ENCODE measurements at places on chromosomes 13 and 19. TPM values are rescaled to one million over a fixed set of nuclear protein-coding genes. Genes with fewer than 3 reads are reported as not detected.
A peak's percentile ranks its signal among the peaks of the same experiment; 100 is the strongest.

ZNF8 gene
- total RNA-seq, result 6.0 TPM

ZNF583 gene
- 0.21 TPM for total RNA-seq

SIGLEC5 gene
- total RNA-seq, result not detected

CACNG6 gene
- not detected for total RNA-seq

ACP4 gene
- total RNA-seq, result not detected

GRCh38 chr19:47111006-47111621, 2.5 kb downstream of the ZC3H4 start:
- no peak for DNase-seq

GRCh38 chr19:10662384-10663251, 8.5 kb downstream of the ILF3 start:
- DNase-seq, result no peak

- no peak for DNase-seq
Observed at GRCh38 chr13:110816500-110816899, 98.4 kb downstream of the ANKRD10 start.

DNA sequence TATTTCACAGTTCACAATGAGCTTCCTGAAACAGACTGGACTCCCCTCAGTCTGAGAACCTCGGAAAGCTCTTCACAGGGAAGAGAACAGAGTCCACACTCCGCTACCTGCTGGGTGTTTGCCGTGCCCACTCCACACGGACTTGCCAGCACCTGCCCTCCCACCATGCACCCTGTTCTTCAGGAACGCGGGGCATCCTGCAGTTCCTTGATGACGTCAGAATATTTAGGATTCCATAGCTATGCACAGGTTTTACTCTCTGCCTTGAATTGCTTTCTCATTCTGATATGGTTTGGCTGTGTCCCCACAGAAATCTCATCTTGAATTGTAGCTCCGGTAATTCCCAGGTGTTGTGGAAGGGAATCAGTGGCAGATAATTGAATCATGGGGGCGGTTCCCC, 74.4 kb upstream of the FARP1 start:
- DNase-seq, result no peak

DNA sequence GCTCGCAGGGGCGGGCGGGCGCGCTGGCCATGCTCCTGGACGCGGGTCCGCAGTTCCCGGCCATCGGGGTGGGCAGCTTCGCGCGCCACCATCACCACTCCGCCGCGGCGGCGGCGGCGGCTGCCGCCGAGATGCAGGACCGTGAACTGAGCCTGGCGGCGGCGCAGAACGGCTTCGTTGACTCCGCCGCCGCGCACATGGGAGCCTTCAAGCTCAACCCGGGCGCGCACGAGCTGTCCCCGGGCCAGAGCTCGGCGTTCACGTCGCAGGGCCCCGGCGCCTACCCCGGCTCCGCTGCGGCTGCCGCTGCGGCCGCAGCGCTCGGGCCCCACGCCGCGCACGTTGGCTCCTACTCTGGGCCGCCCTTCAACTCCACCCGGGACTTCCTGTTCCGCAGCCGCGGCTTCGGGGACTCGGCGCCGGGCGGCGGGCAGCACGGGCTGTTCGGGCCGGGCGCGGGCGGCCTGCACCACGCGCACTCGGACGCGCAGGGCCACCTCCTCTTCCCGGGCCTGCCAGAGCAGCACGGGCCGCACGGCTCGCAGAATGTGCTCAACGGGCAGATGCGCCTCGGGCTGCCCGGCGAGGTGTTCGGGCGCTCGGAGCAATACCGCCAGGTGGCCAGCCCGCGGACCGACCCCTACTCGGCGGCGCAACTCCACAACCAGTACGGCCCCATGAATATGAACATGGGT, 599 bp downstream of the ZIC2 start:
- DNase-seq, result peak; percentile 62

DNA sequence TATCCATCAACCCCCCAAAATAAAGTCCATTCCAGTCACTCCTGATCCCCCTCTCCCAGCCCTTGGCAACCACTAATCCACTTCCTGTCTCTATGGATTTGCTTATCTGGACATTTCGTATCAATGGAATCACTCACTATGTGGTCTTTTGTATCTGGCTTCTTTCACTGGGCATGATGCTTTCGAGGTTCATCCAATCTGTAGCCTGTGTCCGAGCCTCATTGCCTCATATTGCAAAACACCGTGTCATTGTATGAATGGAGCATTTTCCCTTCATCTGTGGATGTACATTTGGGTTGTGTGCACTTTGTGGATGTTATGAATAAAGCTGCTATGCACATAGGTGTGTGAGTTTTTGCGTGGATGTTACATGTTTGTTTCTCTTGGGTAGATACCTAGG, 1.4 kb upstream of the FZR1 start:
- no peak for DNase-seq

DNA sequence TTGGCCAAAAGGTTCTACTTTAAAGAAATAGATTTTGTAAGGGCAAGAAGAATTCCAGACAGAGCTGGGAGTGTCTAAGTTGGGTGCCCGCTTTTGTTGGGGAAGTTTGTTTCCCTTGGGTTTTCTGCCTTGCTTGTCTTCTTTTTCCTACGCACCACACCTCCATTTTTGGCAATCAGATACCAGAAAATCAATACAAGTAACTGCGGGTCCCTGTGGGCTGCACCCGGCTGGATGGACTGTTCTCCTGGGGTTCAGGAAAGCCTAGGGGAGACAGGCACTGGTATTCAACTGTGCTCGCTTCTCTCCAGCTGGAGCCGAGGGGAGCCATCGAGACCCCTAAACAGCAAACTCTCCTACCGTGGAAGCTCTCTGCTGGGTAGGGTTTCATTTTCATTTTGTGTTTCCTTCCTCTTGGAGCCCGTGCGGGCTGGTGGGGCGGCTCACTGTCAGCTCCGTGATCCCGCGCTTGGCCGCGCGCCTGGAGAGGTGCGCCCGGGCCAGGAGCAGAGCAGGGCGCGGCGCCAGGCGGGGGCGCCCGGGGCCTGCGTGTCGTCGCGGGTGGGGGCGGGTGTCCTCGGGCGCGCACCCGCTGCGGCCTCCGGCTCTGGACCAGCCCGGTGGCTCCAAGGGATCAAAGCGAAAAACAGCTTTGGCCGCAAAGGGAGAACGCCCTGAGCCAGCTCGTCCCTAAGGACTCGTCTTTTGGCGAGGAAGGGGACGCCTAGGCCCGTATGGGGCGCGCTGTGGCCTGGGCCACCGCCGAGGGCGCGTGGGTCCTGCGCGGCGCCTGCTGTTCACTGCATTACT, 347.2 kb downstream of the ZNF536 start:
- no peak for DNase-seq

DNA sequence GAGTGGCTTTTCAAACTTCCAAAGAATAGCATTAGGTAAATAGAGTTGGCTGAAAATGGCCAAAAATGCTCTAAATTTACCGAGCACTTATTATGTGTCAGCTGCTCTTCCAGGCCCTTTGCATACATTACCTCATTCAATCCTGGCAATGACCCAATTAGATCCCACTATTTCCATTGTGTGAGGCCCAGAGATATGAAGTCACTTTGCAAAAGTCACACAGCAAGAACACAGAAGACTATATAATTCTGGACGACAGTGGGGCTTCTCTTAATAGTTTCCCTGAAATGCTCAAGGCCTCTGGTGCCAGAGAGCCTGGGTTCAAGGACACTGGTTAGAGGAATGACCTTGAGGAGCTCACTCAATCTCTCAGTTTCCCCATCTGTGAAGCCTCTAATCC, 146.8 kb downstream of the IER2 start:
- no peak for DNase-seq

DNA sequence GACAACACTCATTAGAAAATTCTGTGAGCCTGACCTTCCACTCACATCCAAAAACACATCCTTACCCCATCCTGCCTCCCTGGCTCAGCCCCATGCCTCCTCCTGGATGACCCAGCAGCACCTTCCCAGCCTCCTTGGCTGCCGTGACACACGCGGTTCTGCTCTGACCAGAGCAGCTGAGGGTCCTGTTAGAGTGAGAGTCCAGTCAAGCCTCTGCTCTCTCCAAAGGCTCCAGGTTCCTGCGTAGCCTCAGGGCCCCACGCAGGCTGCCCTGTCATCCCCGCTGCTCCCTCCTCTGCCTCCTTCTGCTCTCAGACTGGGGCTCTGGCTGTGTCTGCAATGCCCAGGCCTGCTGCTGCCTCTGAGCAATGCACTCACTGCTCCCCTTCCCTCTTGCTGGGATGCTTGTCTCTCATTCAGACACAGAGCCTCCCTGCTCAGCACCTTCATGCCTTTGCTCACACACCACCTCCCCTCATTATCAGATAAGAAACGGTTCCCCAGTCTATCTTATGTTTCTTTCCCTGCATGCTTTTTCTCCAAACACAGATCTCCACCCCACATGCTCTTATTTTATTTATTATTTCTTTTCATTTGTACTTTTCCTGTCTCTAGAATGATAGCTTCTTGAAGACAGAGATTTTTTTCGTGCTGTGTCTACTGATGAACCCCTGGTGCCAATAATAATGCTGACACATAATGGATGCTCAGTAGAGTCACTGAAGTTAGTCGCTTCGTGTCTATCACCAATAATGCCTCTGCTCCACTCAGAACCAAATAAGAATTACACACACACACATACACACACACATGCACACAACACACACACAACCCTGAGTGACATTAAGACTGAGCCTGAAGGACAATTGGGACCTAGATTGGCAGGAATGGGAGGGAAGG, 10.2 kb upstream of the SIGLEC6 start:
- no peak for DNase-seq

Measured in ascending aorta (tissue), 2 donors.